ENCODE measurements at places on chromosomes 7 and 10. TPM values are rescaled to one million over a fixed set of nuclear protein-coding genes. Genes with fewer than 3 reads are reported as not detected.

The CDK14 gene
- 3.2 TPM for total RNA-seq

The LRRC18 gene
- not detected for total RNA-seq

The MCM10 gene
- 6.3 TPM for total RNA-seq

The MSMB gene
- total RNA-seq: not detected

The GDF2 gene
- not detected for total RNA-seq

The HDAC9 gene
- 2.7 TPM for total RNA-seq

The ATXN7L1 gene
- 5.8 TPM for total RNA-seq

All from dermis blood vessel endothelial cell (primary cell).